Tongue (tissue), 3 donors: ENCODE measurements at places on chromosomes 3 and 15. TPM values are rescaled to one million over a fixed set of nuclear protein-coding genes. Genes with fewer than 3 reads are reported as not detected.
A peak's percentile ranks its signal among the peaks of the same experiment; 100 is the strongest.

SHISA5 gene
- total RNA-seq: 43.8 TPM

- peak; percentile 53 for DNase-seq
Measured at GRCh38 chr15:40871749-40872617, 2.1 kb downstream of the RHOV start.

DNA sequence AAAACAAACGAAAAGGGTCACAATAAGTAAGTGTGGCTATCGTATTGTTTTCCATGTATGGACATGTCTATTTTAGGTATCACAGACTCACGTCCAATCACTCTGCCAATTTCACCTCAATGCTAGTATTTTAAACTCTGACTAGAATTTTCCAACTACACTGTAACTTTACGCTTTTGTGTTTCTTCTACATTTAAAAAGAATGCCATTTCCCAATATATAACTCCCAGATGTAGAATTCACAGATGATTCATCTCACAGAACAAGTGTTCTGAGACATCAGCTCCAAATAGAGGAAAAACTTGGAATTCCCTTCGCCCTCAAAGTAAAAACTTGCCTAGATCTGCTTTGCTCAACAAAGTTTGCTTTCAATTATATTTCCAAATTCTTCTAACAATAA is 14.2 kb downstream of the LRIG1 start:
- peak; percentile 65 for DNase-seq

TRIM42 gene
- not detected for total RNA-seq

- DNase-seq: no peak
Measured at GRCh38 chr3:61739640-61740039, 178.3 kb downstream of the PTPRG start.

RASL12 gene
- 32.8 TPM for total RNA-seq

ALPK3 gene
- 64.6 TPM for total RNA-seq

- DNase-seq: no peak
Measured at GRCh38 chr15:76674883-76675282, 230.3 kb downstream of the SCAPER start.

COPG1 gene
- total RNA-seq: 110 TPM
